ENCODE measurements at places on chromosomes 11 and 22.

DNA sequence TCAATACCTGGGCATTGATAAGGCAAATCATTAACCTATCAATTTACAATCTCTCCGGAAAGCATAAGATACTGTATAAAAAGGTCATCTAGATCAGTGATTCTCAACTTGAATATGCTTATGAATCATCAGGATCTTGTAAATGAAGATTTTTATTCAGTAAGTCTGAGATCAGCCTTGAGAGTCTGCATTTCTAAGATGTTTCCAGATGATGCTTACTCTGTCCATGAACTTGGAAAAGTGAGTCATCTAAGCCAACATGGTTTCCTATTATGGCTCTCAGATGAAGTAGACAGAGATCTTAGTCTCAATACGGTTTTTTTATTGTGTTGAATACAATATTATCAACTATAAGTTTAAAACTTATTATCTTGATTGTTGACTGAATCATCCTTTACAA, 226.4 kb upstream of the KIRREL3 start:
- DNase-seq: no peak

- DNase-seq: no peak
These were observed 20.9 kb upstream of the CREB3L1 start for GRCh38 chr11:46256540-46257001.

- no peak for DNase-seq
These were observed 18.5 kb downstream of the IL10RA start for GRCh38 chr11:118004543-118005223.

DNA sequence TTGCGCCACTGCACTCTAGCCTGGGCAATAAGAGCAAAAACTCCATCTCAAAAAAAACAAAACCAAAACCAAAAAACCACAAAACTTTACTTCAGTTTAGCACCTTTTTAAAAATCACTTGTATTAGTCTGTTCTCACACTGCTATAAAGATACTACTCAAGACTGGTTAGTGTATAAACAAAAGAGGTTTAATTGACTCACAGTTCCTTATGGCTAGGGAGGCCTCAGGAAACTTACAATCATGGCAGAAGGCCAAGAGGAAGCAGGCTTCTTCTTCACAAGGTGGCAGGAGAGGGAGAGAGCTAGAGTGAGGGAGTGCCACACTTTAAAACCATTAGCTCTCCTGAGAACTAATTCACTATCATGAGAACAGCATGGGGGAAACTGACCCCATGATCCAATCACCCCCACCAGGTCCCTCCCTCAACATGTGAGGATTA, 261.3 kb downstream of the TMEM135 start:
- DNase-seq: no peak

- no peak for DNase-seq
These were observed 281.9 kb downstream of the CADM1 start for GRCh38 chr11:115222218-115222862.

GRCh38 chr22:49372530-49373288, 455.0 kb downstream of the BRD1 start:
- no peak for DNase-seq

GRCh38 chr11:61112575-61112974, 10.3 kb downstream of the CD5 start:
- DNase-seq: no peak

DNA sequence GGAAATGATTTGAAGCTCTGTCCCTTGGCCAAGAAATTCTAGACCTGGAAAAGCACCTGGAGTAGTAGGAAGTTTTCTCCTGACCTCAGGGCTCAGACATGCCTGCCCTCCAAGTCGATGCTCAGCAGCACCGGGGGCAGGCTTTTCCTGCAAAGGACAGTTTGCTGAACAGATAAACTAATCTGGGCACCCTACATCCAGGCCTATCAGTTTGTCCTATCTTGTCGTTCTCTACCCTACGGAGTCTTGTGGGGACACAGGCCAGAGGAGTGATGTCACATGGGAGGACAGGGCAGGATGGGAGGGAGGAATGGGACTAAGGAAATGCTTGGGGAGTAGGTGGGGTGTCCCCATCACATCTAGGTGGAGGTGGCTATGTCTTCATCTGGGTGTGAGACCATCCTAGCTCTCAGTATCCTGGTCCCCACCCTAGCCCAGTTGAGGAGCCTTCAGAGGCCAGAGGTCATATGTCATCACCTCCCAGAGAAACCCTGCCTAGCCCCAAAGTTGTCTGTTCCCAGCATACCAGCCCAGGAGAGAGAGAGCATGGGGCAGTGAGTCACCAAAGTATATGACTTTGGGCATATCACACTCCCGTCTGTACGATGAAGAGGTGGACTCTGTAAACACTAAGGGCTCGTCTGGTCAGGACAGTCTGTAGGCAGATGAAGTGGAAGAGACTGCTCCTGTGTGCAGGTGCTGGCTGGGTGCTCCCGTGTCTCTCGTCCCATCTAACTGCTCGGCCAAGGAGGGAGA, 18.1 kb upstream of the FCHSD2 start:
- DNase-seq: no peak
